Activated CD4-positive, alpha-beta memory T cell treated with anti-CD3 and anti-CD28 coated beads, Interleukin-2, amount 10 ng/mL, durations not matched to agents 7 days and 5 days (primary cell): ENCODE measurements at places on chromosomes 4 and X. TPM values are rescaled to one million over a fixed set of nuclear protein-coding genes. Genes with fewer than 3 reads are reported as not detected.

DNA sequence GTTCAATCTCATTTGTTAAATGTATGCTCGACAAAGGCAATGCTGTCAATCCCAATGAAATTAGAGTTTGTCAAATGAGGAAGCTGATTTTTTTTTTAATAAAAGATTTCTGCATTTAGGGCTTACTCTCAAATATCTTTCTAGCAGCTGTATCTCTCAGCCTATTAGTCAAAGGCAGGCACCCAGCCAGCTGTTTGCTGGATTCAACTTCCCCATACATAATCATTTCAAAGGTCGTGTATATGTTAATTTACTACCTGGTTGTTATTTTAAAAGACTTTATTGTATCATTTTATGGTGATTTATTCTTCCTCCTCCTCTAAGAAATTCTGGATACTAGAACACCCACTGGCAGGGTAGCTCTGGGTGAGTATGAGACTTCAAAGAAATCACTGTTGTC lies 27.1 kb downstream of the RAI2 start:
- H3K4me1 ChIP-seq, result no peaks in the 10 kb centered on the region
- H3K27me3 ChIP-seq, result peaks cover 9% of the 10 kb centered on the region
- H3K36me3 ChIP-seq, result no peaks in the 10 kb centered on the region
- DNase-seq, result no peak
- H3K4me3 ChIP-seq, result no peak overlapping the region

The FAM47E gene
- total RNA-seq, result not detected

The DGAT2L6 gene
- total RNA-seq, result not detected

DNA sequence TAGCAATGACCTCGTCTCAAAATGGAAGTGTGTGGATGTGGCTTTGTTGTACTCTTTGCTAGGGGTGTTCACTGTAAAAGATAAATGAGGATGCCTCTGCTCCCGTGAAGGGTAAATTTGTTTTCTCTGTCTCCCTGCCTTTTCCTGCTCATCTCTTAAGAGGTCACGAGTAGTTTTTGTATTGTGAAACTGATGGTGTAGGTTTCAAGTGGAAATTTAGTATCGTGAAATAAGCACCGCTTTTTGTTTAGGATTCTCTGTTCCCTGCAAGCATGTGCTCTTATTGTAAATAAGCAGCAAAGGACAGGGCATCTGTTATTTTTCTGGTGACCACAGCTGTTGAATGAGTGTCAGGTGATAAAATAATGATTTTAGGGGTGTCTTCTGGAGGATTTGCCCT lies 104.6 kb downstream of the PHEX start:
- H3K27ac ChIP-seq, result no peak overlapping the region
- H3K36me3 ChIP-seq, result no peaks in the 10 kb centered on the region
- peaks cover 12% of the 10 kb centered on the region for H3K4me1 ChIP-seq
- DNase-seq, result no peak

The PCDH18 gene
- 0.18 TPM for total RNA-seq
